ENCODE measurements at places on chromosomes 16 and 17.

GRCh38 chr17:68566442-68566738 lies 34.8 kb downstream of the FAM20A start:
- no peak for DNase-seq

- DNase-seq, result no peak
Observed at GRCh38 chr17:7216242-7217112, 3.2 kb downstream of the DLG4 start.

DNA sequence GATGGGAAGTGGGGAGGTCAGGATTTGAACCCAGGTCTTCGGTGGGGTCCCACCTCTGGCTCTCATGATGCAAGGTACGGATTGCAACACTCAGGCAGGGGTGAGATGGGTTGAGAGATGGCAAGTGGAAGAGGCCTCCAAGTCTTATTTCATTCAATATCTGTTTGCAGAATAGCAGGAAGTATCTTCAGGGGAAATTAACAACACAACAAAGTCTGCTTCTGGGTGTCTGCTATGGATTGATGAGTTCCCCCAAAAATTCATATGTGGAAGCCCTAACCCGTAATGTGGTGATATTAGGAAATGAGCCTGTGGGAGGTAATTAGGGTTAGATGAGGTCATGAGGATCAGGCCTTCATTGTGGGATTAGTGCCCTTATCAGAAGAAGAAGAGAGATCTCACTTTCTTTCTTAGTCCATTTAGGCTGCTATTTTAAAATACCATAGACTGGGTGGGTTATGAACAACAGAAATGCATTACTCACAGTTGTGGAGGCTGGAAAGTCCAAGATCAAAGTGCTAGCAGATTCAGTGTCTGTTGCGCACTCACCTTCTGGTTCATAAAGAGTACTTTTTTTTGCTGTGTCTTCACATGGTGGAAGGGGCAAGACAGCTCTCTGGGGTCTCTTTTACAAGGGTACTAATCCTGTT lies 4.4 kb upstream of the CD300H start:
- no peak for DNase-seq

GRCh38 chr17:2532146-2532720 lies 20.5 kb upstream of the METTL16 start:
- DNase-seq, result no peak

DNA sequence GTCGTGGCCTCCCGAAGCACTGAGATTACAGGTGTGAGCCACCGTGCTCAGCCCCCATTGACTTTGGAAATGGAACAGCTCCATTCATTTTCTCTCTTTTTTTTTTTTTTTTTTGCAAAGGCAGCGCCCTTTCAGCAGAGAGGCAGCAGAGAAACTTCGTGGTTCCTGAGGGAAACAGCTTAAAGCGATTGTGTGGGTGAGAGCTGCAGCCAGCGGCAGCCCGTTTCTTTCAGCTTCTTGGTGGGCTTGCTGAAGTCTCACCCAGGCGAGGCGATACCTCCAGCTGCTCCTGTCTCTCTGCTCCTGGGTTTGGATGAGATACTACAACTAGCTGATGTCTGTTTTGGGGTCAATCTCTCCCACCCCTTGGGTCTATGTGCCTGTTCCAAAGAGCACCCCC lies 7.7 kb downstream of the KDM8 start:
- DNase-seq, result no peak

DNA sequence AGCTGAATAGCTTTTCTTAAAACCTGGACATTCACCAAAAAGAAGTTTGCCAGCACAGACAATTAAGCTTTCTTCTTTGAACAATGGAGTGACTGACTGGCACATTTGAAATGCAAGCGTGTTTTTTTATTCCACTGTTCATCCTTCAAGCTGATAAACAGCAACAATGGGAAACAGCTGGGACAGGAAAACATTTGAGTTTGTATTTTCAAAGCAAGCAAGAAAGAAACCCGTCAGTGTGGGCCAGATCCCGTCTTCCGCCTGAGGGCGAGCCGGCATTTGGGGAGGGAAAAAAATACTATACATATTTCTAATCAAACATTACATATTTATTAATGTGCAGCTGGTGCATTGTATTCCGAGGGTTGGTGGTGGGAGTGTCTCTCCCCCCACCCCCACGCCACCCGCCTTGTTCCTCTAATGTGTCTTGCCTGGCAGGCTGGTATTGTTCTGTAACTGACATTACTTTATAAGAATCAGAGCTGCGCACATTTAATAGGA lies 94.3 kb downstream of the CYLD start:
- no peak for DNase-seq

GRCh38 chr17:57017625-57018024 lies 39.7 kb downstream of the SCPEP1 start:
- DNase-seq, result no peak

DNA sequence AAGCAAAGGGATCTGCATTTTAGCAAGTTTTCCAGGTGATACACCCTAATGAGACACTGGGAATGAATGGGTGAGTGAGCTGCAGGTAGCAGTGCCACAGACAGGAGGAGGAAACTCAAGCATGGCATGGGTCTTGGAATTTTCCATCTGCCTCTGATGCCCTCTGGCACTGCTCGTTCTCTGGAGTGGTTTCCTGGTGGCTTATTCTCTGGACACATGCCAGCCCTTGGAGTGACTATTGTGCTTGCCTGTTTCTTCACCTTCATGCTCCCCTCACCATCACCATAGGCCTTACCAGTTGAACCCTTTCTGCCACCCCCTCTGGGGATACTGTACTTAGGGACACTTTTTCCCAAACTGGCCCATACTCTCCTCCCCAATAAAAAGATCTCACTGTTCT lies 1.6 kb downstream of the COASY start:
- DNase-seq, result no peak

GRCh38 chr16:19228575-19228974 lies 57.0 kb upstream of the CLEC19A start:
- DNase-seq, result no peak

GRCh38 chr16:73140929-73141328 lies 93.0 kb upstream of the ZFHX3 start:
- DNase-seq, result no peak

Data from activated naive CD8-positive, alpha-beta T cell treated with anti-CD3 and anti-CD28 coated beads for 36 hours (primary cell).